ENCODE measurements at places on chromosomes 1 and 21. TPM values are rescaled to one million over a fixed set of nuclear protein-coding genes. Genes with fewer than 3 reads are reported as not detected.

The DMBX1 gene
- not detected for total RNA-seq

GRCh38 chr1:113451710-113452109 lies 61.4 kb downstream of the MAGI3 start:
- no peak overlapping the region for H3K4me3 ChIP-seq
- H3K27ac ChIP-seq = no peak overlapping the region
- H3K4me1 ChIP-seq = peaks cover 35% of the 10 kb centered on the region
- no peaks in the 10 kb centered on the region for H3K36me3 ChIP-seq

The CAMK2N1 gene
- 9.7 TPM for total RNA-seq

DNA sequence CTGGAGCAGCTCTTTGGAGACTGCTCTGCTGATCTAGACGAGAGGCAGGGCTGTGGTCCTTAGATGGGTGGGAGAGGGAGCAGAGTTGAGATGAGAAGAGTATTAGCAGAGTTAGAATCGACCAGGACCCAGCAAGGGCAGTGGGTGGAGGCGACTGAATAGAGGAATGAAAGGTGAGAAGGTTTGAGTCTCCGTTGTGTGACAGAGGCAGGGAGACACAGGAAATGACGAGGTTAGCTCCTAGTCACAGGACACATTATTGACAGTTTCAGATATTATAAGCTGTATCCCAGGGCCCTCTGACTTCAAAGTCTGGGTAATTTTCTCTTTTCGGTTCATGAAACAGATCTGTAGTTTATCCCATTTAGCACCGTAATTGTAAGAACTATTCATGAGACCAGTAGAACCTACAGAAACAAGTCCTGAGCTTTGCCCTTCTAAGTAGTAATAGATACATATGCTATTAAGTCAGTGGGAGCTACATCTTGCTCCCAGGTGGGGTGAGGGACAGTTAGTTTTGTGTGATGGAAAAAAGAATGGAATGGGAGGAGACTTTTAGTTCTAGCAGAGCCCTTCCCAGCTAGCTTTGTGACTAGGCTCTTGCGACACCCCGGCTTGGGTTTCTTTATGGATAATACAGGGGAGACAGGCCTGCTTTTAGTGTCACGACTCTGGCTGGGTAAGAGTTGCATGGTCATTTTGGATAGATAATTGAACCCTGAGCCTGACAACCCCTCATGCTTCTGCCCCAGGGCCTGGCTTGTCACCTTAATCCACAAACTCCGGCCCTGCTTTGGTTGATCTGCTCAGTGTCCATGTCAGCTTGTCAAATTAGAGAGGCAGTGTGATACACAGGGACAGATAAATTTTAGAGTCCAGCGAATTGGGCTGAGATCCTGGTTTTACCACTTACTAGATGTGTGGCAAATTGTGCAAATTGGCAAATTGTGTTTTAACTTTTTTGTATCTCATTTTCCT lies 70.2 kb downstream of the UCK2 start:
- H3K4me1 ChIP-seq = peaks cover 55% of the 10 kb centered on the region
- peak overlapping the region; percentile 60 for H3K27ac ChIP-seq
- H3K27me3 ChIP-seq = no peaks in the 10 kb centered on the region
- no peak overlapping the region for H3K4me3 ChIP-seq
- peaks cover 54% of the 10 kb centered on the region for H3K36me3 ChIP-seq

The GBP5 gene
- not detected for total RNA-seq

Data from MCF 10A (cell line).